Renal cortical epithelial cell (primary cell): ENCODE measurements at places on chromosomes 16 and 17. TPM values are rescaled to one million over a fixed set of nuclear protein-coding genes. Genes with fewer than 3 reads are reported as not detected.

Gene KRT15
- total RNA-seq, result 0.99 and 2.8 TPM in 2 replicates

Gene NEUROD2
- total RNA-seq, result not detected in 2 replicates

Gene TPSG1
- not detected in 2 replicates for total RNA-seq

Gene LRRC45
- total RNA-seq, result 15.2 and 15.8 TPM in 2 replicates

Gene CASKIN1
- total RNA-seq, result under 0.01 and 0.15 TPM in 2 replicates

Gene AMFR
- total RNA-seq, result 289 and 415 TPM in 2 replicates

Gene CORO6
- total RNA-seq, result 3.3 and 4.4 TPM in 2 replicates

Gene KRTAP4-1
- not detected in 2 replicates for total RNA-seq

Gene CACNG5
- total RNA-seq, result not detected in 2 replicates

Gene CD68
- 4.2 and 7.6 TPM in 2 replicates for total RNA-seq

Gene TOP3A
- total RNA-seq, result 10.4 and 25.7 TPM in 2 replicates

Gene SGSM2
- 24.1 and 55.1 TPM in 2 replicates for total RNA-seq
